ENCODE measurements at places on chromosomes 2 and 18.

DNA sequence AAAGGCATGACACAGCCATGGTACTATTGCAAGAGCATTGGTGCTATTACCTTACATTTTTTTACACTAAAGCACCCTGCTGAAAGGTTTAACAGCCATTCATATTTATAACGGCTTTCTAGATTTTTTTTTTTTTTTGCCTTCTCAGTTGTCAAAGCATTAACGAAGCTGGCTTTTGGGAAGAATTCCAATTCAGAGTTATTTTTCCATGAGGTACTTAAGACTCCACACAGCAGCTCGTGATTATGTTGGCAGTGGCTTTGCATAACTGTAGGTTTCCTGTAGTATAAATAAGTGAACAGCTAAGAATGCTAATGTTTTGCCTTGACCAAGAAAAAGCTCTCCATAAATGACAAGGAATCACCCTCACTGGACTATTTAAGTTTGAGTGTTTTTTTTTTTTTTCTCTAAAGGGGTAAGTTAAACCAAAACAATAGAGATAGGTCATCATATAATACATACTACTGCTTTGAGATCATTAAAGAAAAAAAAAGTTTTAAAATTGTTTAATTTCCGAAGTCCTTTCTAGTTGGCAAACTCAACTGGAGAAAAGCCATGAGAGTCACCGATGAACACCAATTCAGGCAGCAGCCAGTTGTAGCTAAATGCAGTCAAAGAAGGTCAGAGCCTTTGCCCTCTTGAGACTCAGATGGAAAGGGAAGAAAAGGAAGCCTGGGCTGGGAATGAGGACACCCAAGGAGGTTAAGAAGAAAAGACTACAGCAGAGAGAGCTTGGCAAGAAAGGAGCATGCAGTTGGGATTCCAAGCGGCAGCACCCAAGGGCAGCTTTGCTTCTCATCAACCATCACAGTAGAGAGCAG is 187.4 kb upstream of the NCKAP5 start:
- peak; percentile 90 for DNase-seq

DNA sequence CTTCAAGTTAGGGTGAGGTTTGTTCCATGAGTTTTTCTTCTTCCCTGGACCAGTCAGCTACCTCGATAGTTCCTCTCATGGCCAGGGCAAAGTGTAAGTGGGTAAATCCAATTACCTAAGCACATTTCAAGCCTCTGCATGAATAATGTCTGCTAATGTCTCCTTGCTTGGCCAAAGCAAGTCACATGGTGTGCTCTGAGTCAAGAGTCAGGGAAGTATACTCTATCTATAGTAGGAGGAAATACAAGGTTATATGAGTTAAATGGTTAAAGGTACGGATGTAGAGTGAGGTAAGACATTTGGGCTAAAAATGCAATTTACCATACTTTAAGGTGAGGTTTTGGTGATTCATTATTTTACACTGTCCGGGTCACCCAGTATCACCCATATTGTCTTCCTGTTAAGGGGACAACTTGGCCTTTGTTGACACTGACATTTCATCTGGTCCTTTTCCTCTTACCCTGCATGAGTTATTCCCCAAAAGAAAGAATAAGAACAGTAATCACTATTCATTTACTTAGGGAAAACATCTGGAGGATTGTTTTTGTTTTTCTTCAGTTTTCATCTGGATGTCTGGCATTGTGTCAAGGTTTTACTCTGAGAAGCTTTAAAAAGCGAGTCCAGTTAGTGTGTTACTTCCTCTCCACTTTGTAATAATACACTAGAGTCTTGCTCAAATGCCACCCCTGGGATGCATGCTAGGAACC is 405.5 kb downstream of the RND3 start:
- no peak for DNase-seq

DNA sequence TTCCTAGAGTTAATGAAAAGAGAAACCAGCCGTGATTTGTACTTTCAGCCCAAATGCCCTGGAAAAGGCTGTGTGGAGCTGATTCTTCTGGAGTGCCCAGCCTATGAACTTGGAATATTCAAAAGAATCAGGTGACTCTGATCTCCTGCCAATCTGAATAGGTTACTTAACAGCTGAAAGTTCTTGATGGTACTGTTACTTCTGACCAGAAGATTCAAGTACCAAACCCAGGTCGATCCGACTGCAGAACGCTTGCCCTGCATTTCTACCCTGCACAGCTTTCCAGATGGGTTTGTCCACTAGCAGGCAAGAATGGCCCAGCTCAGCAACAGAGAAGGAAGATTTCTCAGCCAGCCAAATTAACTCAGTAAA is 430.4 kb downstream of the PID1 start:
- no peak for DNase-seq

DNA sequence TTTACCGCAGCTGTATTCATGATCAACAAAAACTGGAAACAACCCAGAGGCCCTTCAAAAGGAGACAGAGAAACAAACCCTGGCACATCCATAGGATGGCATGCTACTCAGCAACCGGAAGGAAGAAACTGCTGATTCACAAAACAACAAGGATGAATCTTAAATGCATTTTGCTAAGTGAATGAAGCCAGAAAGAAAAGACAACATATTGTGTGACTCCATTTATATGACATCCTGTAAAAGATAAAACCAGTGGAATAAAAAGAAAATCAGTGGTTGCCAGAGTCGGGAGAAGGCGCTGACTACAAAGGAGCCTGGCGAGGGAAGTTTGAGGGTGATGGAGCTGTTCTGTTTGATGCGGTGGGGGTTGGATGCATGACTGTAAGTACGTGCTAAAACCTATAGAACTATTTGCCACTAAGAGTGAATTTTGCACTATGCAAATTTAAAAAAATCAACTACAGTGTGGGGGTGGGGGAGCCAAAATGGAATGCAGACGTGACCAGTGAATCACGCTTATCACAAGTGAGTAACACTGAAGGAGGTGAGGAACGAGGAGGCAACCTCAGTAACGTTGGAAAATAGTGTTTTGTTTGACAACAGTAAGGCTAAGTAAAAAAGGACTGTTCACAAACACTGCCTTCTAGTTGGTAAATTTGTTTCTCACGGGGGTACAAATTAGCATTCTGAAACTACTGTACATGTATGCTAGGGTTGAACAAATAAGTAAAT is 108.9 kb downstream of the INHBB start:
- no peak for DNase-seq

- no peak for DNase-seq
Measured at GRCh38 chr2:64017811-64018700, 1.2 kb downstream of the VPS54 start.

DNA sequence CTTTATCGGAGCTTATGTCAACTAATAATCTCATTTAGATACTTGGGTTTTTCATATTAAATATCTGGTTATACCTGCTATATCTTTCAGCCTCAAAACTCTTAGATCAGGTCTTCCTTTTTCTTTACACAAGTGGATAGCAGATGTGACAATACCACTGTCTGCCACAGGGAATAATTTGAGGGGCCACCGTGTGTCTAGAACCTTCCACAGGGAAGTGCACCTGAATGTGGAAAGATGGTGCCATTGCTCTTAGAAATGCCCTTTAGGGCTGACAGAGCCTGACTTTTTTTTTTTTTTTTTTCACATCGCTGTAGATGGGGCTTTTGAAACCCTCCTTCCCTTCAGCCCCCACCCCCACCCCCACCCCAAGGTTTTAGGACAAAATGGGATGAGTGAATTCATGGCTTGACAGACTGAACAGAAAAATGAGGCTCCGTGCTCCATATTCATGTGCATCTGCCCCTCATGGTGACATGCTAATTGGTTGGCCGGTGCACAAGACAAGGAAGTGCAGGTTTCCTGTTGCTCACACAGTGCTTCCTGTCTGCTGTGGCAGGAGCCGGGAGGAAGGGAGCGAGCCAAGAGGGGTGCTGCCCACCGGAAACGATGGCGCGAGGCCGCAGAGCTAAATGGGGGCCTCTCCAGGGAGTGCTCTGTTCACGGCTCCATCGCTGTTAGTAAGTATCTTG is 246.0 kb downstream of the LDLRAD4 start:
- no peak for DNase-seq

DNA sequence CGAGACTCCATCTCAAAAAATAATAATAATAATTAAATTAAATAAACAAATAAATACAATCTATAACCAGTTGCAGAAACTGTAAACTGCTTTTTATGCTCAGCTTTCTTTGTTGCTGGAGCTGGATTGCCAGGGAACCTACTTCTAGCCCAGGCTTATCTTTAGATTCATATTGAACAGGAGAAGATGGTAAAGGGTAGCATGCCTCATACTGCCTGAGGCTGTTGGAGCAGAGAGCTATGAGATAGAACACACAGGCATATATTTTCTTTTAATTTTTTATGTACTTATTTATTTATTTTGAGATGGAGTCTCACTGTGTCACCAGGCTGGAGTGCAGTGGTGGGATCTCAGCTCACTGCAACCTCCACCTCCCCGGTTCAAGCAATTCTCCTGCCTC is 28.7 kb upstream of the EML4 start:
- DNase-seq = no peak

DNA sequence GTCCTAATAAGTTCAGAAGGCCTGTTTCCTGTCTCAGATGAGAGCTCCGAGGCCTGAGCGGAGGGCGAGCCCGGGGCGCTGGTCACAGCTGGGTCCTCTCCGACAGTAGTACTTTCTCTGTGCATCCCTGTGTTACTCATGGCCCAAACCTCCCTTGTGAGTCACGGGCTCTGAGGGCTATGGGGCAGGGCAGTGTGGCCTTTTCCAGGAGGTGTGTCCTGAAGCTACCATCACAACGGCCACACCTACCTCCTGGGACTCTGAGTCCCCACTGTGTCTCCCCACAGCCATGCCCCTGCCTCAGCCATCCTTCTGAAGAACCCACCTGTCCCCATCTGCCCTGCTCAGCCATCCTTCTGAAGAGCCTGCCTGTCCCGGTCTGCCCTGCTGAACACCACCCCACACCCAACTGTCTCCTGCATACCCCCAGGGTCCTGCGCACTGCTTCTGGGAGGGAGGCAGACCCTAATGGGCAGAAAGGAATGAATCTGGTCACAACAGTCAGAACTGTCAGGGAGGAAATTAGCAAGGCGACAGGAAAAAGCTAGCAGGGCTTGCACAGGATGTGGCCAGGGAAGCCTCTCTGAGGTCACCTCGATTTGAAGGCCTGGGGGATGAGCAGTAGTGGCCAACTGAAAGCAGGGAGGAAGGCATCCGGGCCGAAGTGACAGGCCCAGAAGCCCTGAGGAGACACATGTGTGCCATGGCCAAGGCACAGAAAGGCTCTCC is 145.4 kb upstream of the RIOK3 start:
- DNase-seq = no peak

DNA sequence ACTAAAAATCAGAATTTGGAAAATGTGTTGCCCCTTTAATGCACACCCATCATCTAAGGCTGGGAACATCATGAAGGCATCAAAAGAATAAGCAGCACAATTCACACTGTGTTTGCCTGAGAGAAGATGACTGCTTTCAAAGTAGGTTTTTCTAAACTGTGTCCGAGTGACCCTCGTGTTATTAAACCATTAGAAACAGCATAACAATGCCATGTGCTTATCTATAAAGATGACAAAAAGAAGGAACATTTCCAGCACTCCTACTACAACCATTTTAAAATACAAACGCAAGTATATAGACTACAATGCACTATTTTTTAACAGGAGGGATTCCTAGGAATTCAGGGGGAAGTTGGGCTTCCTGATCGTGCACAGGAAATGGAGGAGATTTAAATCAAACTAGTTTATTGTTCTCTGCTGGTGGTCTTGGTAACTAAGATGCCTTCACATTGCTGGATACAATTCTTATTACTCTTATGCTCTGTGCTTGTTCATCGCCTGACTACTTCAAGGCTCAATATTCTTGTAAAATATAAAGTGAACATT is 305.9 kb upstream of the CCDC68 start:
- no peak for DNase-seq

DNA sequence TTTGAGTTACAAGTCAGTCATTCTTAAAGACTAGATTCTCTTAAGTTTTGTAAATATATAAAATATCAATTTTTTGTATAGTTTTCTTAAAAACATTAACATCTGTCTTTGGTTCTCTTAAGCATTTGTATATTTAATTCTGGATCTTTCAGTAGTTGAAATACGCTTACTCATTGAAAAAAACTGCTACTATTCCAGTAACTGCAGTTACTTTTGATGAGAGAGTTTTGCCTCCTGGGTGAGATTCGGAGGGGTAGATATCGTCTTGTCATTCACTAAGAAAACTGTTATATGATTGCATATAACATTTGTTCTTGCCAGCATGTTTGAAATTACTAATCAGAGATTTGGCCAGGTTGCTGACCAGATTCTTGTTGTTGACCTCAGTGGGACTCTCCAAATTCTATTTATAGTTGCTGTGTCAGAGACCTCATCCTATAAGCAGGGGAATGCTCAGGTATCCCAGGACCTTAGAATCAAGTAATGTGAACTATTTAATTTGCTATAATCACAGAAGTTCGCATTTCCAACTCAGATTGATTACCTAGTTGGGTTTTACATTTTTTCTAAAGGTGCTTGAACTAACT is 7.9 kb downstream of the AGPS start:
- DNase-seq = no peak

GRCh38 chr2:190043441-190043840 is 19.1 kb downstream of the MSTN start:
- no peak for DNase-seq

Data from AG09319 (cell line).